Stimulated activated CD4-positive, alpha-beta T cell treated with anti-CD3 and anti-CD28 coated beads, TNF-alpha, amount 100 ng/mL, for 1 hour (primary cell): ENCODE measurements at places on chromosomes 3 and 15.

DNA sequence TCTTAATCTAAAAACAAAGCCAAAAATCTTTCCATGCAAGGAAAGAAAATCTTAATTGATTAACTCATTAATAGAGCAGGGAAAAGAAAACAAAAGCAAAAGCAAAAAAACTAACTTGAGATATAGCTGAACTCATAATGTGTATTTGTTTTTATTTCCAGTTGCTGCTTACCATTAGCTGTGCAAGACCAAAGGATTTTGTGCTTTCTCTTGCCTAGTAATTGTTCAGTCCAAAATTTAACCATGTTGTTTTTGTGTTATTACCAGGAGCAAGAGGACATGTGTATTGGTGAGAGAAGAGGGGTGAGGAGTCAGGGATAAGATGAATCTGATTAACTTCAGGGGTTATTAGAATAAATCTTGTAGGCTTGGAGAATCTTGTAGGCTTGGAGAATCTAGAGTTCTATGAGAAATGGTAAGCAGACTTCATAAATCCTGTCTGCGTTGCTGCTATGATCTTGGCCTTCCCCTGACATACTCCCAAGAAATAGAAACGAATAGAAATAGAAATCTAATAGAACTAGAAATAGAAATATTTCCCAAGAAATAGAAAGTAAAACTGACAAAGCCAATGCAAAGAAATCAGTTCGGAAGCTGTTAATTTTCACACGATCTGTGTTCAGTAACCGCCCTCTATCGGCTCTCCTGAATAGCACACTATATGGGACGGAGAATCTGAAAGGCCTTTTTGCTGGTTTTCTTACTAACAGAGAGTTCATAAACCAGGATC is 72.6 kb upstream of the TNFSF10 start:
- DNase-seq: no peak

GRCh38 chr15:100809151-100809550 is 70.5 kb upstream of the ALDH1A3 start:
- DNase-seq: no peak

- DNase-seq: no peak
Measured at GRCh38 chr3:156661155-156661554, 13.2 kb upstream of the TIPARP start.

DNA sequence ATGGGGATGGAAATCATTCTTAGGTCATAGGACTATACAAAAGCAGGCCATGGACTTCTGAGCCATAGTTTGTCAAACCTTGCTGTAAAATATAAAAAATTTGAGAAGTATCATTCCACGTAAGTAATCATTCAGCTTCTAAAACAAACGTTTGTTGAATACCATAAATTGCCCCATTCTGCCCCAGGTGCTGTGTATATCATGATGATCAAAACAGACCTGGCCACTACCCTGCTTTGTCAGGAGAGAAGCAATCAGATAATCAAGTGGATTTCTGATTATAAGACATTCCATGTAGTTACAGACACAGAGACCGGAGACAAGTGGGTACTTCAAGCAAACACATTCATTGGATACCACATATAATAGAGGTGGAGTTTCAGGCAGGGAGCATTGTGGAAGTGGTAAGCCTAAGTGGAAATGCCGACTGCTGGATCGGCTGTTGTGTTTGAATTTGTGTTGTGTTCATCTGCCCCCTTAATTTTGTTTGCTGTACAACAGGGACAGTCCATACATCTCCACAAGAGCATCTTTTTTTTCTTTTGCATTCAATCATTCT is 61.7 kb downstream of the TGFBR2 start:
- DNase-seq: no peak

GRCh38 chr3:193240850-193241706 is at the start of gene PLAAT1:
Gene PLAAT1 (plus strand): TSS chr3:193241222. CDS start chr3:193255651, 14,429 bp downstream.
- no peak for DNase-seq

- peak; percentile 13 for DNase-seq
Measured at GRCh38 chr15:78103406-78104118, 11.2 kb downstream of the SH2D7 start.

DNA sequence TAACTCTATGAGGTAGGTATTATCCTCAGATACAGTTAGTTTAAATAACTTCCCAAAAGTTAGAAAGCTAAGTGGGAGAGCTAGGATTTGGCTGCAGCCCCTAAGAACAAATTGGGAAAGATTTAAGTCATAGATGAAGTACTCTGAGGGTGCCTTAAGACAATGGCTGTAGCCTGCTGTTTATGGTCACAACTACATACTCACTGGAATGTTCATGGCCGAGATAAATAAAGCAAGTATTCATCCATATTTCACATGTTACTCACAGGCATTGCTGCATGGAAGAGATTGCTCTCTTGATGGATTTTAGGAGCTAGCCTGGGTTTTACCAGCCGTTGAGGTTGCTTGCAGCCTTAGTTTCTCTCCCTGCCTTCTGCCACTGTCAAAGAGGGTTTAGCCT is 145.0 kb downstream of the CMSS1 start:
- DNase-seq: no peak
